ENCODE measurements at places on chromosomes 11 and 22. TPM values are rescaled to one million over a fixed set of nuclear protein-coding genes. Genes with fewer than 3 reads are reported as not detected.

OR4D5 gene
- total RNA-seq = not detected

CSNK2A3 gene
- 1.9 TPM for total RNA-seq

PHF5A gene
- total RNA-seq = 34.2 TPM

PMM1 gene
- total RNA-seq = 27.6 TPM

EXPH5 gene
- total RNA-seq = 3.4 TPM

POU2AF1 gene
- total RNA-seq = under 0.01 TPM

ALDH3B1 gene
- 70.8 TPM for total RNA-seq

TIGD3 gene
- total RNA-seq = 0.12 TPM

OR8D1 gene
- total RNA-seq = not detected

CD44 gene
- 672 TPM for total RNA-seq

Measured in hair follicle dermal papilla cell (primary cell).